ENCODE measurements at places on chromosomes 5 and 9.

DNA sequence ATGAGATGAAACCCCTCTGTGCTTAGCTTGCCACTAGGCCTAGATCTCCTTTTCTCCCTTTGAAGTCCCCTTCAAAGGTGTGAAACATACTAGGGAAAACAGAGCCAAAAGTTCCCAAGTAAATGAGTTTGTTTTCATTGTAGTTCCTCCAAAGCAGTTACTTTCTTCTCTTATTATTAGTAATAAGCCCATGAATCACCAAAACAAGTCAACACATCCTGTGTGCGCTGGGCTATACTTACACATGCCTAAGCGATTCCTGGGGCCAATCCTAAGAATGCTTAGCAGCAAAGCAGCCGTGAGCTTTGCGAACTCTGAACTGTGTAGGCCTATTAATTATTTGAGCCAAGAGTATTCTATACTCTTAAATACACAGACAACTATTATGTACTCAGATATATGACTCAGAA is 7.6 kb downstream of the ENC1 start:
- no peak for DNase-seq

DNA sequence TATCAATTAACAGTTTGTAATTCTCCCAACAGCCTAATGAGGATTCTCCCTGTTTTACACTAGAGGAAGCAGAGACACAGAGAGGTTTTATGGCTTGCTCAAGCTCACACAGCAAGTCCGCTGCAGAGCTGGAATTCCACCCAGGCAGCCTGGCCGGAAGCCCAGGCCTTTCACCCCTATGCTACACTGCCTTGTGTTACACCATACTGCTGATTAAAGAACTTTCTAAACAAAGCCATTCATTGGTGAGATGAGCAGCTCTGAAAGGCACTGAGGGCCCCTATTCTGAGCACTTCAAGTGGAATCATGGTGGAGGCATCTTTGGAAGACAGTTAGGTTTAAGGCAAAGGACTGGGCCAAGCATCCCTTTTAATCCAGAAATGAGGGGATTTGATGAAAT is 14.7 kb upstream of the LARP1 start:
- DNase-seq: peak; percentile 34

DNA sequence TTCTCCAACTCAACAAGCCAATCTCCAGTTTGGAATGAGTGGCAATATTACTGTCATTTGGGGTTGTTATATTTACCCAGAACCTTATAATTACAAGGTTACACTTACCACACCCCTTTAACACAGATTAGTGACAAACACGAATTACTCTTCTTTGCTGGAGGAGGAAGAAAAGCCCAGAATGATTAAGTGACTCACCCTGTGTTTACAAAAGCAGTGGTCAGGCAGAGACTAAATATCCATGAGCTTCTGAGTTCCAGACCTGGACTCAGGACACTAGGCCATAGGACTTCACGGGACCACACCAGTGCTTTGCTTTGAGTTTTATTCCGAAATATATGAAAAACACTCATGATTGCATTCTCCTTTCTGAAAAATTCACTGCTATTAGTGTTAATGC is 370.8 kb downstream of the TLE1 start:
- DNase-seq: no peak

GRCh38 chr5:173032730-173033129 is 23.4 kb upstream of the CREBRF start:
- no peak for DNase-seq

DNA sequence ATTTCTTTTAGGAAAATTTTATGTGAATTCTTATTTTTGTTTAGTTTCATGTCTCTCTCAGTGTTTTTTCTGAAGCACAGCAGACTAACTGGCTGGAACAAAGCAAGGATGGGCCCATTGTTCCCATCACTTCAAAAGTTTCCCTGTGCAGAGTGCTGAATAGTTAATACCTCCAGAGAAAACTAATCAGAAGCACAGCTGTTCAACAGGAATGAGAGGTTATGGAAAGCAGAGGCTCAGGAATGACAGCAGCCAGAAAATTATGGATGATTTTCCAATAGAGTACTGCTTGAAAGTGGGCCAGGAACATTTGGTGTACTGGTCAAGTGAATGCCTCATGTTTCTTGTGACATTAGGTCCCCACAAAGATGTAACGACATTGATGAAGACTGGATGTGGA is 173.0 kb upstream of the TARS1 start:
- DNase-seq: no peak

DNA sequence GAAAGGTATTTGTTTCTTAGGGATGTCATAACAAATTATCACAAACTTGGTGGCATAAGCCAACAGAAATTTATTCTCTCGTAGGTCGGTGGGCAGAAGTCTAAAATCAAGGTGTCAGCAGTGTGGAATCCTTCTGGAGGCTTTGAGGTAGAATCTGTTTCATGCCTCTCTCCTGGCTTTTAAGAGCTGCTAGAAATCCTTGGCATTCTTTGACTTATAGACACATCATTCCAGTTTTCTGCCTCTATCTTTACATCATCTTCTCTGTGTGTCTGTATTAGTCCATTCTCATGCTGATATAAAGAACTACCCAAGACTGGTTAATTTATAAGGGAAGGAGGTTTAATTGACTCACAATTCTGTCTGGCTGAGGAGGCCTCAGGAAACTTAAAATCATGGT is 488.1 kb upstream of the PAPPA start:
- DNase-seq: no peak

DNA sequence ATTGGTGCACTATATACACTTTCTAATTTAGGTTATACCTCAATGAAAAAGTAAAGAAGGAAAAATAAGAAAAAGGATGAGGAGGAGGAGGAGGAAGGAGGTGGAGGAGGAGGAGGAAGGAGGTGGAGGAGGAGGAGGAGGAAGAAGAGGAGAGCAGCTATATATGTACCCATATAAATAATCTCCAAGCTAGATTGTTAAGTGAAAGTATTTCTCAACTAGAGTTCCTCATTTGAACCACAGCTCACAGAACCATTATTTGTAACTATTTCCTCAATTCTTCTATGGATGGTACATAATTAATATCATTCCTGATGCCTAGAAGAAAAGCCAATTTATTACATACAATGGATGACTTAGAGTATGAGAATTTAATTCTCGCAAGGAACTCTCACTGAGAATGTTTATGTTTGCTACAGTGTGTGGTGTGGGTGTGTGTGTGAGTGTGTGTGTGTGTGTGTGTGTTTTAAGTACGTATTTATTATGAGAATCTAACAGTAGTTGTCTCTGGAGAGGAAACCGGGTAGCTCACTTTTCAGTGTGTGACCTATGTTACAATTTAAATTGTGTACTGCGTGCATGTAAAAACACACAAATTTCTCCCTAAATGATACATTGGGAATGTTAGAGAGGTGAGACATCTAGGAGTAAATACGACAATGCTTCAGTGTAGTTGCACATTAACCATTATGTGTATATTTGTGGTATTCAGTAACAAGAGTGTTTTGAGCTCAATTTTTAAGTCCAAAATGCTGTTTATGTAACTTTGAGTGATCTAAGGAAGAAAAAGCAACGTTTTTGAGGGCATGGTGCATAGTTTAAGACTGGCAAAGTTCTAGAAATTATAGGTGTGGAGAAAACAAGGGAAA is 20.2 kb upstream of the NREP start:
- no peak for DNase-seq

- DNase-seq: no peak
These were observed 201.5 kb downstream of the RGS3 start for GRCh38 chr9:113665064-113665463.

DNA sequence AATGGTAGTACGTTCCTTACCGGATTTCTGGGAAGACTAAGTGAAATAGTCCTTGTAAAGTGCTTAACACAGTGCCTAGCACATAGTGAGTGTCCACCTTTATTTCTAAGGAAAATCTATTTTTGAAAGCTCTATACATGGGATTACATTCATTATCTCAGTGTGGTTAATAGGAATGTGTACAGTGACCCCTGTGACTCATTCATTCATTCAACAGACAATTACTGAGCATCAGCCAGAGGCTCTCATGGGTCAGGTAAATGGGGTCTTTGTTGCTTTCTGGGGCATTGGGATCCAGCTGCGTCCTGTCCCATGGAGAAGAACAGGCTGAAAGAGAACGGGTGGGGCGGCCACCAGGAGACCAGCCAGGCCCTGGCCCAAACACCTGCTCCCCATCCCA is 226.2 kb upstream of the TBC1D2 start:
- DNase-seq: no peak

DNA sequence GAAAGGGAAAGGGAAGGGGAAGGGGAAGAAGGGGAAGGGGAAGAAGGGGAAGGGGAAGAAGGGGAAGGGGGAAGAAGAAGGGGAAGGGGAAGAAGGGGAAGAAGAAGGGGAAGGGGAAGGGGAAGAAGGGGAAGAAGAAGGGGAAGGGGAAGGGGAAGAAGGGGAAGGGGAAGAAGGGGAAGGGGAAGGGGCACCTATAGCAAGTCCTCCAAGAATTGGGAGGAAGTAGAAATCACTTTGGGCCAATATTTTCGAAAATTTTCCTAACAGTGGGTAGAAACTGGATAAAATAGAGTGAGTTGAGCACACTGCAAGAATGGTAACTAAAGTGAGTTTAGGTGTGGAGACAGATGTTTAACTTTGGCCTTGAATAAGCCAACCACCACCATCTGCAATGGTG is 915.3 kb downstream of the DNAH5 start:
- DNase-seq: no peak

- no peak for DNase-seq
These were observed 86.5 kb downstream of the DAP start for GRCh38 chr5:10674582-10674981.

DNA sequence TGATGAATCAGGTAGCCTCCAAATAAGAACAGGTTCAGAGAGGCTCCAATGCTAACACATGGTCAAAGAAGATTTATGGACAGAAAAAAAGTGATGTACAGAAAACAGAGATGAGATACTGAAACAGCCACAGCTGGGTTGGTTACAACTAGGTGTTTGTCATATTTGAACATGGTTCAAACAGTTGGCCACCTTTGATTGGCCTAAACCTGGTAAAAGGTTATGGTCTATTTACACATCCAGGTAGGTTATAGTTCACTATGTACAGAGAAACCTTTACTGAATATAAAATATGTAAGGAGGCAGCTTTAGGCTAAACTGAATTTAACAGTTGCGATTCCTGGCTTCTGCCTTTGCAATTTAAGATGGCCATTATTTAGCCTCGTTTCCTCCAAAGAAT is 134.0 kb upstream of the ZNF366 start:
- DNase-seq: no peak

DNA sequence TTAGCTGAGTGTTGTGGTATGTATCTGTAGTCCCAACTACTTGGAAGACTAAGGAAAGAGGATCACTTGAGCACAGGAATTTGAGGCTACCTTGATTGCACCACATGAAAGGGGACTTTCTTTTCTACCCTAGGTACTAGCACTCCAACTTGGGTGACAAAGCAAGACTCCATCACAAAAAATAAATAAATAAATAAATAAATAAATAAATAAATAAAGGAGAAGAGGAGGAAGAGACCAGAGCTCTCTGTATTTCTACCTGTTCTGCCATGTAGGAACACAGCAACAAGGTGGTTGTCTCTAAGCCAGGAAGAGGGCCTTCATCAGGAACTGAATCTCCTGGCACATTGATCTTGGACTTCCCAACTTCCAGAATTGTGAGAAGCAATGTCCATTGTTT is 118.6 kb downstream of the HMHB1 start:
- DNase-seq: no peak

DNA sequence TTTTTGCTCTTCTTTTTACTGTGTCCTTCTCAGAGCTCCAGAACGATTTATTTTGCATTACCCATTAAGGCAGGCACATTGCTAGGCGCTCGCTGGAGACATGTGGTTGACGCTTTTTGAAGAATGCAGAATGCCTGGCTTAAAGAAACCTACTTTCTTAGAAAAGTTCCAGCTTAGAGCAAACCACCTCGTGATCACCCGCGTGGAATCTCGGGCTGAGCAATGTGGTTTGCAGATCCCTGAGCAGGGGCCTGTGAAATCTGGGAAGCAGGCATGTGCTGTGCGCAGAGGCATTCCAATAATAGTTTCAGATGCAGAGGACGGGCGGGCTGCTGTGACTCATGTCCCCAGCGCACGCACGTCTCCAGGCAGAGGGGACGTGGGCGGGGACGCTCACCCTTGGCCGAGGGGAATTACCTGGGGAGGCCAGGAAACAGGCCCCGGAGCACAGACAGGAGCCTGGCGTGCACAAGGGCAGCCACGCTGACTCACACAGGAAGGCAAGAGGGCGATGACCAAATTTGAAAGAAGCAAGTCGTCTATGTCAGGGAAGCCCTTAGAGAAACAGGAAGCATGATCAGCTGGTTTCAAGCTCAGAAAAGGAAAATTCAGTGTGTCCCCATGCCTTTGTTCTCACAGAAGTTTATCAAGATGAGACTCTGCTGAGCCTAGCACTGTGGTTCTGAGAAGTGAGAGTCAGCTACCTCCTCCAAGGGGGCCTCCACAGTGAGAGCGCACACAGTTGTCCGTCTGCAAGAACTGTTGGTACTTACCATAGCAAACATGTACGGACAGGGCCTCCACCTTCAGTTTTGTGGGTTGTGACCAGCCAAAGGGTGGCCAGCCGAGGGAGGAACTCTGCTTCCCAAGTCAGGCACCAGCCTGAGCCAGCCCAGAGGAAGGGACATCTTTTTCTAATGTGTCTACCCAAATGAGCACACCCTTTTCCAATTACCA is 218.6 kb downstream of the PIK3R1 start:
- no peak for DNase-seq

DNA sequence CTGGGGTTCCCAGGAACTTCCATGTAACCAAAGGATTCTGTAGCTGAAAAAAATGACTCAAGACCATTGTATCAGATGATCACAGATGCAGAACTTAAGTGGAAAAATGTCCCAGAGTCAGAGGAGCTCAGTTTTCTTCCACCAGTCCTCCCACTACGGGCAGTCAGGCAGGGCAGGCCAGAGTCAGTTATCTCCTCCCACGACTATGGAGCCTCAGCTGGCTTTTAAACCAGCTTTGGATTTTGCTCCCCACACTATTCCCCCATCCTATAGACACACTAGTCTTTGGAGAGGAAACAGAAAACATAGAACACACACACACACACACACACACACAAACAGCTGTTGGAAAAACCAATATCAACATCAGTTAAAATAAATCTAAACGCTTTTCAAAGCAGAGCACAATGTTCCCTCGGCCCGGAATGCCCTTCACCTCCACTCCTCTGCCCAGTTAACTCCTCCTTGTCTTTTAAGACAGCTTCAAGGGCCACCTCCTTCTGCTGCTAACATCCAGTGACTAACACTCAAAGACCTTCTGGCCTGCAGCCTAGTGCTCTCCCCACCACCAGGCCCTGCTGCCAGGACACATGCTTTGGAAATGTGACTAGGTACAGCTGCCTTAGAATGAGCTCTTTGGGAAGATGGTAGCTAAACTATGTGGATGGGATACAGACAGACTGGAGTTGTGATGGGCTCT is 56.8 kb downstream of the NIPAL4 start:
- DNase-seq: no peak

GRCh38 chr5:53068291-53068836 is 41.2 kb downstream of the MOCS2 start:
- DNase-seq: no peak

- no peak for DNase-seq
These were observed 33.5 kb upstream of the SUB1 start for GRCh38 chr5:32551865-32552264.

GRCh38 chr5:32559921-32560320 is 25.4 kb upstream of the SUB1 start:
- no peak for DNase-seq
